ENCODE measurements at places on chromosomes 16 and 17. TPM values are rescaled to one million over a fixed set of nuclear protein-coding genes. Genes with fewer than 3 reads are reported as not detected.

Gene ADORA2B
- total RNA-seq, result 11.2 TPM

Gene TP53TG3C
- total RNA-seq, result not detected

Gene OR1F1
- total RNA-seq, result not detected

Gene TSNAXIP1
- 1.3 TPM for total RNA-seq

Gene NGFR
- total RNA-seq, result 3.3 TPM

Gene EPX
- not detected for total RNA-seq

Gene SLC35G6
- total RNA-seq, result not detected

Gene CES4A
- total RNA-seq, result 1.6 TPM

Gene EMP2
- 37.7 TPM for total RNA-seq

Gene SLFN14
- not detected for total RNA-seq
